ENCODE measurements at places on chromosomes 3 and 15.
A peak's percentile ranks its signal among the peaks of the same experiment; 100 is the strongest.

DNA sequence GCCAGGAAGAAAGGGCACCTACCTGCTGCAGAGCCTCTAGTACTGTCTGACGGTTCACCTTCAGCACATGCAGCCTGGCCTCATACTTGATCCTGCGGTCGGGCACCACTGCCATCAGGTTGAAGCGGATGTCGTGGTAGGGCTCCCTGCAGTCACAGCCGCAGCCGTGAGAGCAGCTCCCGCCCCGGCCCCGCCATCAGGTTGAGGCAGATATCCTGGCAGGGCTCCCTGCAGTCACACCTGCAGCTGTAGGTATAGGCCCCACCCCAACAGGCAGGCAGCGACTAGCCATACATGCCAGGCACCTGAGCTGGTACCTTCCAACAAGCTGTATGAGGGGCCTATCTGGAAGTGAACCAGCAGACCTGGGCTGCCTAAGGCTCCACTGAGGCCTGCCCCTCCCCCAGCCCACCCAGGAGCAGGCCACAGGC lies 38.7 kb downstream of the SEMA3G start:
- no peak for DNase-seq

DNA sequence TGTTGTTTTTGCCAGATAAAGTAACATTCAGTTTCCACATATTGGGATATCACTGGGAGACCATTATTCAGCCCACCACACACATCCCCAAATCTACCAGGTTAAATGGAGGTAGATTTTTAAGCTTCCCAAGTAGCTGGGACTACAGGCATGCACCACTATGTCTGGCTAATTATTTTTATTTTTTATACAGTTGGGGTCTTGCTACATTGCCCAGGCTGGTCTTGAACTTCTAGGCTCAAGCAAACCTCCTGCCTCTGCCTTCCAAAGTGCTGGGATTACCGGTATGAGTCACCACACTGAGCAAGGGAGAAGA lies 96.6 kb upstream of the CHD2 start:
- no peak for DNase-seq

GRCh38 chr3:110521019-110521418 lies 550.6 kb upstream of the NECTIN3 start:
- DNase-seq, result no peak

- peak; percentile 25 for DNase-seq
Observed at GRCh38 chr3:128489927-128490649, 2.9 kb downstream of the GATA2 start.

- no peak for DNase-seq
Observed at GRCh38 chr3:64836097-64836496, 148.3 kb upstream of the ADAMTS9 start.

DNA sequence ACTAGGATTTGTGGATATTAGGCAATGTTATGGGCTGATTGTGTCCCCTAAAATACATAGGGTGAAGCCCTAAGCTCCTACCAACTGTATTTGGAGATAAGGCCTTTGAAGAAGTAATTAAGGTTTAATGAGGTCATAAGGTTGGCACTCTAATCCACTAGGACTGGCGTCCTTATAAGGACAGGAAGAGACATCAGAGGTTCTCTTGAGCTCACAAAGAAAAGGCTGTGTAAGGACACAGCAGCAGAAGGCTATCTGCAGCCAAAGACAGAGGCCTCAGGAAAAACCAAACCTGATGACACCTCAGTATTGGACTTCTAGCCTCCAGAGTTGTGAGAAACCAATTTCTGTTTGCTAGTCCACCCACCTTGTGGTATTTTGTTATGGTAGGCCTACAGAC lies 416.7 kb downstream of the ZBTB20 start:
- DNase-seq, result no peak

GRCh38 chr15:76056931-76057330 lies 2.9 kb upstream of the TMEM266 start:
- no peak for DNase-seq

- no peak for DNase-seq
Observed at GRCh38 chr3:88142094-88142624, 7.6 kb upstream of the C3orf38 start.

GRCh38 chr3:133578548-133579191 lies 5.2 kb downstream of the CDV3 start:
- DNase-seq, result peak; percentile 21

DNA sequence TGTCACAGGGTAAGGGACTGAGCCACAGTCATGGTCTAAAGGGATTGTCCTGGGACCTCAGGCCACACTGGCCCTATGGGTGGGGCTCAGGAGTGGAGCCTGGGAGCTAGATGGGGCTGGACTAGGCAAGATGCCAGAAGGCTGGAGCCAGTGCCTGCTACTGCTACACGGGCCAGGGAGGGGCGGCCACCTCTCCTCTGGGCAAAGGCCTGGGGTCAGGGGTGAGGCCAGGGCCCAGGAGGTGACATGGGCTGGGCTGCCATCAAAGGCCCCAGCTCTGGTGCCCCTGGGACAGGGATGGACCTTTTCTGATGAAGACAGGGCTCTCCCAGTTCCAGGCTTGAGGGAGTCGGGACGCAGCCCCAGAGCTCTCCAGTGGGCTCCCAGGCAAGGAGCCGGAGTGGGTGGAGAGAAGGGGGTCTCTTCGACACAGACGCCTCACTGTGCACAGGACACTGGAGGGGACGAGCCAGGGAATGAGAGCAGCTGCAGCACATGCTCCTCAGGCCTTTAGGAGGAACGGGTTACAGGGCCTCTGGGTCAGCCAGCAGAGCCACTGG lies 62.1 kb upstream of the IQSEC1 start:
- DNase-seq, result no peak

DNA sequence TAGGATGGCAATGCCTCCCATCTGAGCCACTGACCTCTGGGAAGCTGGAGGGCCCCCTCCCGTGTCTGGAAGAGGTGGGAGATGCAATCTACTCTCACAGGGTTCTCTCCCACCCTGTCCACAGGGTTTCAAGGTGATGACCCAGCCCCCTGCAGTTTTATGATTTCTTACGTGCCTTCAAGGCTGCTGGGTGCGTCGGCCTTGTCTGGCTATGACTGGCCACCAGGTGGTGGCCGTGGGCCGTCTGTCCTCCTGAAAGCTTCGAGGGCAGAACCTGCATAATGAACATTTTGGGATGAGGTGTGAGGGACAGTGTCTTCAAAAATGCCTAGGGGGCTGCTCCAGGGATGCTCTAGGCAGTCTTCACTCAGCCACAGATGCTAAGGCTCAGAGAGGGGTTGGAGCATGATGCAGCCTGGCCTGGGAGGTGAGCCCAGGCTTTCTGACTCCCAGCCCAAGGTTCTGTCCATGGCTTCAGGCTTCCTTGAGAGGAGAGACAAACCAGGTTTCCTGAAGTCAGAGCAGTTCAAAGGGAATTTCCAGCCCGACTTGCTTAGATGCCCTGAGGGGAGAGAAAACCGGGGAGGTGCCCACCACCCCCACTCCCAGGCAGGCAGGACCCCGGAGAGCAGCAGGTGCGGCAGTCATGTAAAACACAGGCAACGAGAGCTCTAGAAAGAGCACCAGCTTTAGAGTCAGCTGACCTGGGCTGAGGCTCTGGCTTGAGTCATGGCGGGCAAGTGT lies 18.7 kb downstream of the ISG20 start:
- DNase-seq, result peak; percentile 51

GRCh38 chr15:39495871-39496840 lies 84.7 kb upstream of the THBS1 start:
- no peak for DNase-seq

DNA sequence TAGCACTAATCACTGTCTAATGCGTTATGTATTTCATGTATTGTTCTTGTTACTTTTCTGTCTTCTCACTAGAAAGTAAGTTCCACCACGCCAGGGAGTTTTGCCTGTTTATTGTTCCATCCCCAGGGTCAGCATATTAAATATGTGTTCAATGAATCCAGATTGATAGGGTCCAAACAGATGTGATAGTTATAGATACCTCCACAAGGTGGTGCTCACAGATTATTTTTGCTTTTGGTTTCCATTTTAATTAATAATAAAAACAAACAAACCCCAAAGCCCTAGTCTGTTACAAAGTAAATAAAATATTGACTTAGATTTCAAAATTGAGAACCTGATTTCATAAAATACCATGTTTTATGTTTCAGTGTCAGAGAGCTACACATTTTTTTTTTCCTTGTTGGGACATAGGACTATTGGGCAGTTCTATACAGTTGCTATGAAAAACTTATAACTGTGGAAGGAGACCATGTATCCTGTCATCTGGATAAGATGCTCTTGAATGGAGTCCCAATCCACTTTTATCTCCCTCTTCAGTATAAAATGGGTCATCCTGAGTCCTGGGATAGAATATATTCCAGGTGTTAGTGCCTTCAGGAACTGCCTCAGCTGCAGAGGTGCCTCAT lies 12.4 kb downstream of the OTOL1 start:
- no peak for DNase-seq

GRCh38 chr3:185549651-185550111 lies 2.7 kb downstream of the LIPH start:
- no peak for DNase-seq

- DNase-seq, result no peak
Observed at GRCh38 chr3:52202384-52203077, 4.6 kb downstream of the ALAS1 start.

DNA sequence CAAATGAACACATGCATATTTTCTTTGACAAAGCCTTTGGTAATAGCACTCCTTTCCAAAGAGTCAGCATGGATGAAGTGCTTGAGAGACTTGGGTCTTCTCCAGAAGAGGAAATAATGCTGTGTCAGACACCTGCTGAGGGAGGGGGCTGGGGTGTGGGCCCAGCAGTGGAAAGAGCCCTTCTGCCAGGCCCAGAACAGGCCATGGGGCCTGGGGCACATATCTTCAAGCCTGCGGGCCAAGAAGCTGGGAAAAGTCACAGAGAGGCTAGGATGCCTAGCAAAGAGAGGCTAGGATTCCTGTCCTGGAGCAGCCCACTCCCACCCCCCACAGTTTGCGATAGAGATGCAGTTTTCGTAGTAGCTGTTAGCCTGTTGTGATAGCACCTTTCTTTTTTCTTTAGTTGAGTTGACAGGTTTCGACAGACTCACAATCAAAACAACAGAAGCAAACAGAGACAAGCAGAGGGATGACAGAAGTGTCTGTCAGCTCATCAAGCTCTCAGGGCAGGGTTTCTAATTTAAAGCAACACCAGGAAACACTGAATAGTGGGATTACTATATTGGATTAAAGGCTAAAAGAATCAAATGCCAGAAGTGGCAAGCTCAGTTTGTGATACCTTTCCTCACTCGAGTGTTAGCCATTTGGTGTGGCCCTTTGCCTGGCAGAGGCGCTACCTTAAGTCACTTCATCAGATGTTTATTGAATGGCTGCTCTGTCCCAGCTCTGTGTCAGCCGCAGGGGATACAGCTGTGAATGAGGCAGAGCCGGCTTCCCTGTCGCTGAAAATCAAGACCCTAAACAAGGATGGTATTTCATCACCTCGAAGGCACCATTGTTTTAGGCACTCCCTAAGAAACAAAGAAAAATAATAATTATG lies 19.0 kb downstream of the CMTM7 start:
- DNase-seq, result no peak

DNA sequence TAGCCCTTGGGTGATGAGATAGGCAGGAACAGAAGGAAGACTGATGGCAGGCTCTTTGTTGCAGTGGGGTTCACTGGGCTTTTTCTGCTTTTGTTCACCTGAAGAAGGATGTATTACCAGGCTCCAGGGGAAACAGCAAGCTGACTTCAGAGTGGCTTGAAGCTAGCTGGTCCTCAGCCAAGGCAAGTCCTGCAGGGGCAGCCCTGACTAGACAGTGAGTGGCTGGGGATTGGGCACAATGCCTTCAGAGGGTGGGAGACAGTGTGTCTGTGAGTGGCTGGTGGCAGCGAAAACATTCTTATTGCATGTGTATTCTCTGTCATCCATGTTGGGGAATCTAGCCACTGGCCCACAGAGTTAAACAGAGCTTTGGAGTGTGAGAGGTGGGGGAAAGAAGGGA lies 2.3 kb upstream of the TEX264 start:
- no peak for DNase-seq

GRCh38 chr3:100047455-100048141 lies 66.7 kb downstream of the FILIP1L start:
- DNase-seq, result no peak

GRCh38 chr3:126132751-126133511 lies 47.5 kb downstream of the ALDH1L1 start:
- DNase-seq, result no peak

GRCh38 chr15:69784798-69785566 lies 312.7 kb downstream of the TLE3 start:
- DNase-seq, result no peak

- no peak for DNase-seq
Observed at GRCh38 chr3:14373753-14374376, 28.5 kb upstream of the SLC6A6 start.

- peak; percentile 78 for DNase-seq
Observed at GRCh38 chr3:108153451-108153981, 62.7 kb upstream of the CD47 start.

- no peak for DNase-seq
Observed at GRCh38 chr3:112397556-112397955, 64.6 kb downstream of the CD200 start.

DNA sequence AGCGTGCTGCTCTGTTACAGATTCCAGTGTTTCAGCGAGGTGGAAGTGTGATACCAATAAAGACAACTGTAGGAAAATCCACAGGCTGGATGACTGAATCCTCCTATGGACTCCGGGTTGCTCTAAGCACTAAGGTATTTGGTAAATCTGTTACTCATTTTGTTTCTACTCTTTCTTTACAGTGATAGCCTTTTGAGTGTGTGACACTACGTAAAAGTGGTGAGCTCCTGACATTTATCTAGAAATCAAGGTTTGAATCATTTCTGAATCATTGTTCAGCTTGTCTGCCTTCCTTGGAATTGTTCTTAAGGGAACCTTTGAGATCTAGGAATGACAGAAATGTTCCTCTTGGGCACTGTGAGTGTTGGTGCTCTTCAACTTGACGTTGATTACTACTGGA lies 11.2 kb upstream of the CAPN3 start:
- no peak for DNase-seq

- no peak for DNase-seq
Observed at GRCh38 chr3:25103391-25103790, 324.7 kb upstream of the RARB start.

- no peak for DNase-seq
Observed at GRCh38 chr15:90451053-90451850, 63.2 kb downstream of the IQGAP1 start.

- DNase-seq, result no peak
Observed at GRCh38 chr15:95019907-95020306, 788.5 kb downstream of the MCTP2 start.

GRCh38 chr3:141109751-141110150 lies 58.6 kb downstream of the SPSB4 start:
- no peak for DNase-seq

DNA sequence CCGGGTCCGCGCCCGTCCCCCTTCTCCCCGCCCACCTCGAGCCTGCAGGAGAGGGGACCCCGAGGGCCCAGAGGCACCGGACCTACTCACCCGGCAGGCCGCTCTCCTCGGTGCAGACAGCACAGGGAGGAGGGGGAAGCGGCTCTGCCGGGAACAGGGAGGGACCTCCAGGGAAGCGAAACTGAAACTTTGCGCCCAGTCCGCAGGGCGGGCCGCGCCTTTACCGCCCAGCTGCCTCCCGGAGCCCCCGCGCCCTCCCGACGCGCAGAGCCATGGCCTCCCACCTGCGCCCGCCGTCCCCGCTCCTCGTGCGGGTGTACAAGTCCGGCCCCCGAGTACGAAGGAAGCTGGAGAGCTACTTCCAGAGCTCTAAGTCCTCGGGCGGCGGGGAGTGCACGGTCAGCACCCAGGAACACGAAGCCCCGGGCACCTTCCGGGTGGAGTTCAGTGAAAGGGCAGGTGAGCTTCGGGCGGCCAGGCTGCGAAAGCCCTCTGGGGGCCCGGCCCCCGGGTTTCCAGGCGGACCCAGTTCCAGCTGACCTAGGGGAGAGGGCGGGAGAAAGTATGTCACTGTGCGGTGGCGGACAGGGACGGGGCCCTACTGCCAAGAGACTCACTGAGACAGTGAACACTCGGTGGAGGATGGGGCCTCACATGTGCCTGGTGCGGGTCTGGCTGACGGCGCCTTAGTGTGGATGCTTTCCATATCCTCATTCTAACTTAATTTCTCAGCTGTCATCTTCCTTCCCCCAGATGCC lies at the start of the genes DTX3L and PARP9:
Gene DTX3L, plus strand, starts transcription at position 184 of the 758 bp plus-strand sequence. Its CDS starts 89 bp downstream, at position 273.
Gene PARP9, minus strand, starts transcription at position 146 of the 758 bp plus-strand sequence. CDS start 4,680 bp downstream, outside the sequence.
- peak; percentile 84 for DNase-seq

All from hematopoietic multipotent progenitor cell treated with erythropoietin and hydrocortisone succinate and interleukin-3 and kit ligand, for 15 days (in vitro differentiated cells).